ENCODE measurements at places on chromosomes 7 and 10. TPM values are rescaled to one million over a fixed set of nuclear protein-coding genes. Genes with fewer than 3 reads are reported as not detected.

EPO gene
- total RNA-seq = not detected

DNA sequence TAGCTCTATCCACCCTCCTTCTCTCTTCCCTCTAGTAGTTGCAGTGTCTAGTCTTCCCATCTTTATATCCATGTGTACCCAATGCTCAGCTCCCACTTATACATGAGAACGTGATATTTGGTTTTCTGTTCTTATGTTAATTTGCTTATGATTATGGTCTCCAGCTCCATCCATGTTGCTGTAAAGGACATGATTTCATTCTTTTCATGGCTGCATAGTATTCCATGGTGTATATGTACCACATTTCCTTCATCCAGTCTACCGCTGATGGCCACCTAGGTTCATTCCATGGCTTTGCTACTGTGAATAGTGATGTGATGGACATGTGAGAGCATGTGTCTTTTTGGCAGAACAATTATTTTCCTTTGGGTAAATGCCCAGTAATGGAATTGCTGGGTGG is 6.5 kb downstream of the PRSS2 start:
- DNase-seq = no peak

GRCh38 chr10:77497748-77498147 is 139.9 kb downstream of the KCNMA1 start:
- DNase-seq = no peak

DNA sequence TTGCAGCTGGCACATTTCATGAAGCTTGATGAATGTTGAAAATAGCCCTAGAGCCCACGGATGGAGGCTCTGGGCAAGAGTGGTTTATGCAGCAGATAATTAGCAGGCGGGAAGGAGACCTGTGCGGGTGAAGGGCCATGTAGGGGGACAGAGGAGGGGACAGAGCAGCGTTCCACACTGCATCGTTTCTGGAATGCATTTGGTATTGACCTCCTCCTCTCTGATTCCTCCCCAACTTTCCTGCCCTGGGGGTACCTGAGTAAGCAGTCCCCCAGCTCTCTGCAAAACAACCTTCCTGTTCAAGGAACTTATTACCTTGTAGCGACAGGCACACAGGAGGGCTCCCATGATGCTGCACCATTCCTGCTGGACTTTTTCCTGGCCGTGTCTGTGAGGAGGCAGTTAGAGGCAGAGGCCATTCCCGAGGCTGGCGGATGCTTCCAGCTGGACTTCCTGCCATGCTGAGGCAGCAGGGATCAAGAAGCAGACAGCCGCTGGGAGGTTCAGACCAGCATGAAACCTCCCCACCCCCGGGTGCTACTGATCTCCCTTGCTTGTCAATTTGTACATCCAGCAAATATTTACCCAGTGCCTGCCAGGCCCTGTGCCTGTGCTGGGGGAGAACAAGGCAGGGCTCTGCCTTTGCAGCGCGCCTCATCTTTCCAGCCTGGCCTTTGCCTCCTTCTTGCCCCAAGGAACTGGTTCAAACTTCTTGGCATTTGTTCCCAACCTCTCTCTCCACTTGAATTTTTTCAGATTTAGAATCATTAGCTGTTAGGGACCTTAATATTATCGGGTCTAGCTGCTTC is 28.7 kb downstream of the SLC29A3 start:
- no peak for DNase-seq

DNA sequence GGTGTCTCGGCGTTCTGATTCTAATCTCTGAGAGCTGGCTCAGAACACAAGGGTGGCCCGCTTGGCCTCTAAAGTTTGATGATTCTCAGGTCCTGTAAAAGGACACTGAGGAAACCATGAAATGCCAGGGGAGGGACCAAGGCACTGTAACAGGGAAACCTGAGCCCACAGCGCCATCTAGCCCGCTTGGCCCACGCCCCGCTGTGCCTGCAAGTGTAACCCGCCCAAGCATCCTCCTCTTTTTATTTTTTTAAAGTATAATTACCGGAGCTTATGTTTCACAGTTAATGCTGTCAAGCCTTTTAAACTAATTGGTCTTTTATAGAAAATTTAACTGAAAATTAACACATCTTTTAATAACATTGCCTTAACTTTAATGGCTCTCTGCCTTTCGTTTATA is 734.7 kb downstream of the KCNMA1 start:
- DNase-seq = peak; percentile 1

- DNase-seq = no peak
Observed at GRCh38 chr7:127943541-127944521, 87.4 kb downstream of the LRRC4 start.

ELFN1 gene
- 1.3 TPM for total RNA-seq

TACR2 gene
- total RNA-seq = not detected

NACAD gene
- not detected for total RNA-seq

DNA sequence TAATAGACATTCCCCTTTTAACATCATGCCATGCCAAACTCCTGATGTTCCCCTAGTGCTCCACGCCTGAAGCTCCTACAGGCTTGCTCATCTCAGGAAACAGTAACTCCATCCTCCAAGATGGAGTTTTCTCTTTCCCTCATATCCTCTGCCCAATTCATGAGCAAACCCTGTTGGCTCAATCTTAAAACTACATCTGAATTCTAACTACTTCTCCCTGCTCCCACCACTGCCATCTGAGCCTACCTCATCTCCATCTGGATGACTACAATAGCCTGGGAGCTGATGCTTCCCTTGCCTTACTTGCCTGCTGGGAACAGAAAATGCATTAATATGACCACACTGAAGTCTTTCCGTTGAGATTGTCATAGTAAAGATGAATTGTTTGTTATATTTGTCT is 271.7 kb upstream of the MKLN1 start:
- DNase-seq = no peak

- DNase-seq = no peak
Observed at GRCh38 chr10:11257440-11258090, 239.9 kb downstream of the CELF2 start.

GRM3 gene
- total RNA-seq = not detected

CLRN3 gene
- not detected for total RNA-seq
